ENCODE measurements at places on chromosomes 4 and X.

- DNase-seq: no peak
Measured at GRCh38 chr4:165992283-165992682, 119.2 kb downstream of the TLL1 start.

DNA sequence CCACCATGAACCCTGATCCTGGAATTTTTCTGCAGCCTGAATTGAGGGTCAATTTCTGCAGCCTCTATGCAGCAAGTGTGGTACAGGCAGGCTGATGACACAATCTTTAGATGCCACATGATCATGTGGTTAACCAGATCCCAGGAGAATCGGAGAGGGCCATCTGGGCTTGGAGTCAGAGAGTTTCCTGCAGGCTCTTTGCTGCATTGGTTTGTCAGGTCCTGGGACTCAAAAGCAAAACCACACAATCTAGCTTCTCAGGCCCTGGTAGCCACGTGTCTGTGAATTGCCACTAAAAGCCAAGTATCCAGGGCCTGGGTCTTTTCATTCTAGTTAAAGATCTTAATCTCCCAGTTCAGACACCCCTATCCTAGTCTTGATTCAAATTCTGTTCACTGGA, 464.5 kb downstream of the BCOR start:
- DNase-seq: no peak

DNA sequence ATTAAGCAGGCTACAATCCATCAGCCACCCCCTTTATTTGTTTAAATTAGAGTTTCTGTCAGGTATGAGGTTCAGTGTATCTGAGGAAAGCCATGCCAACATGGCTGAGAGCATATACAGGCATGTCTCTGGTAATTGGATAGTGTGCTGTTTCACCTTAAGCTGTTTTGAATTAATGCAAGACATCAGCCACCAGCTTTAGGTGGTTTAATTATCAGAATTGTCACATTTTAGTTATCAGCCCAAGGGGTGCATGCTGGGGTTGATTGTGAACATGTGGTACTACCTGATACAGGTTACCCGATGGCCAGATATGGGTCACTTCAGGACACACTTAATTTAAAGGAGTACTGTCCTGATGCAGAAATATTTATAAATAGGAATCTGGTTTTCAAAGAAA, 353.2 kb upstream of the TENM3 start:
- DNase-seq: no peak

GRCh38 chr4:93828332-93828994, at the start of gene ATOH1:
TSS of gene ATOH1 (plus strand) at chr4:93828753. CDS start at chr4:93828927, 174 bp downstream.
- no peak for DNase-seq

DNA sequence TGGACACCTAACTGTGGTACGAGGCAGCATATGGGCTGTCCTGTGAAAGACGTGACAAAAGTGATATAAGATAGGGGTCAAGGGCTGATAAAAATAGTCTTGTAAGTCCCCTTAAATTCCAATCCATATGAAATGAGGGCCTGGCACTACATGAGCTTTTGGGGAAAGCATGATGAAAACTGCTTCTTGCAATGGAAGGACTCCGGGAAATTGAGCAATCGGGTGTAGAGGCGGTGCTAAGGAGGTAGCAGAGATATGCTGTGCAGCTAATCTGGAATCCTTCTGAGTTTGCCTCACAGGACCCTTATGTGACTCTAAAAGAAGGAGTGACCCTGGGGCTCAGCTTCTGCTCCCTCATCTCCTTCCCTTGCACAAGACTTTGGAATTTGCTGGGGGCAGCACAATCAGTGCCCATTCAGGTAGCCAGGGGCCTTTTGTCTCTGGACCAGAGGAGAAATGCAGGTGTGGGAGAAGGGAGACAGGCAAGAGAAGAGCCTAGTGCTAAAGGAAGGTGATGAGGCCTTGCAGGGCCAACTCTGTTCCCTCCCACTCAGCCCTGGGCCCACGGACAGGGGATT, 12.8 kb downstream of the CLDN2 start:
- no peak for DNase-seq

DNA sequence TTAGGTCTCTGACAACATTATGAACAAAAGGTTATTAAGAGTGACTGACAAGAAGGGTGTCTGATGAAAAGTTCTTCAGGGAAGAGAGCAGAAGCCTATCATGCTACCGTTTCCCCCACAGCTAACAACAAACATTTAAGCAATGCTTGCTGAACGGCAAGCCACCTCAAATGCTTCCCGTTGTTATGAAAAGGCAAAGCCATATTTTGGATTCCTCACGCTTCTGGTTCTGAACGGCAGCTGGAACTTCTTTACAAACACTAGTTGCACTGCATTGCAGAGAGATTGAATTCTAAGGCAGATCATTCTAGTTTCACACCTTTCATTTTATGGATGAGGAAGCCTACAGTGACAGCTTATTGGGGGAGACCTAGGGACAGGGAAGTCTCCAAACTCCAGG, 48.6 kb upstream of the NAP1L5 start:
- DNase-seq: no peak

DNA sequence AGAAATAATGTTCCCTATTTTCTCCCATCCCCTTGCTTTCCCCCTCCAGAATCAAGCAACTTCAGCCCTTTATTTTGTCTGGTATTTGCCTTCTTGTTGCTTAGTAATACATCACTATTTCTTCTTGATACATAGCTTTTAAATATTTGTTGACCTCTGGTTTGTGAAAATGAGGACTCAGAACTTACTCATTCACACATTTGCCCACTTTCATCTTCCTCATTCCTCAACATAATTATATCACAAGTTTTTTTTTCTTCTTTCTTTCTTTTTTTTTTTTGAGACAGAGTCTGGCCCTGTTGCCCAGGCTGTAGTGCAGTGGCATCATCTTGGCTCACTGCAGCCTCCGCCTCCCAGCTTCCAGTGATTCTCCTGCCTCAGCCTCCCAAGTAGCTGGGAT, 28.9 kb upstream of the NDUFC1 start:
- no peak for DNase-seq

- no peak for DNase-seq
Measured at GRCh38 chr4:140903522-140904475, 147.6 kb upstream of the TBC1D9 start.

GRCh38 chrX:106955004-106955772, 35.0 kb downstream of the CLDN2 start:
- no peak for DNase-seq

- DNase-seq: no peak
Measured at GRCh38 chrX:135931644-135932487, 38.4 kb downstream of the SAGE1 start.

GRCh38 chr4:3335385-3335784, 42.6 kb downstream of the RGS12 start:
- DNase-seq: no peak

- no peak for DNase-seq
Measured at GRCh38 chr4:75370576-75370975, 143.6 kb downstream of the RCHY1 start.

DNA sequence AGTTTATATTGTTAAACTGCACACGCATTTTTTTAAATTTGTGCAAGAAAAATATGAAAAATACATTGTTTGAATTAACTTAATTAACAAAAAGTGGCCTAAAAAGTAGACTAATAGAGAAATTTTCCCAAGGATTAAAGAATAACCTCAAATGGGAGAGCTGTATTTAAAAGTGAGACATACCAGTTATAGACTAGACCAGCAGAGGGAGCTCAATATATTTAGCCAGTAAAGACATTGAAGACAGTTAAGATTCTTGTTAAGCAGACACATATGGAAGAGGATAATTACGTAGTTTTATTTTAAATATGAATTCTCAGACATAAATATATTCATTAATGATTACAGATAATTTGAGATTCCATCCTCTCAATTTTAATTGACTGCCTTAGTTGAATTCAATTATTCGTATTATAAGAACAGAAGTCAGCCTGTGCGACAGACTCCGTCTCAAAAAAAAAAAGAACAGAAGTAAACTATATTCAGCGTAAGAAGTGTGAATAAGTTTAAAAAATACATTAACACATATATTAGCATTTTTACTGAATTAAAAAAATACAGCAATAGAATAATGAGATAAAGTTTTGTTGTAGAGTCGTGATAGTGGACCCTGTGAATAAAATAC, 64.8 kb downstream of the GLRA3 start:
- no peak for DNase-seq

- DNase-seq: no peak
Measured at GRCh38 chr4:78395642-78396041, 155.9 kb upstream of the ANXA3 start.

- DNase-seq: no peak
Measured at GRCh38 chr4:154001193-154001592, 212.3 kb upstream of the SFRP2 start.

DNA sequence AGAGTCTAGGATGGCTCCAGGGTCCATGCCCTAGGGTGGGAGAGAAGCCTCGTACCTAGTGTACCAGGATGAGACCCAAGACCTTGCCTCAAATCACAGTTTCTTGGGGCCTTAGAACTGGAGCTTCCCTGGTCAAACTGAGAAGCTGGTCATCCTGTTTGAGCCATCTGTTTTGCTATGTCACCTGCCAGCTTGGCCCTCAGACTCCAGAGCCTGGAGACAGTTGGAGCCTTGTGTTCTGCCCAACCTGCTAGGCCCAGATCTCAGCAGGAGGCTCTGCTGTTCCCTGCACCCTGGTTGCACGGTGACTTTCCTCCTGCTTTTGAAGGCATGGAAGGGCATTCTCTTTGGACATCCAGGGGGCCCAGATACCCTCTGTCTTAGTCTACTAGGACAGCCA, 206.3 kb upstream of the ATP6AP2 start:
- no peak for DNase-seq

DNA sequence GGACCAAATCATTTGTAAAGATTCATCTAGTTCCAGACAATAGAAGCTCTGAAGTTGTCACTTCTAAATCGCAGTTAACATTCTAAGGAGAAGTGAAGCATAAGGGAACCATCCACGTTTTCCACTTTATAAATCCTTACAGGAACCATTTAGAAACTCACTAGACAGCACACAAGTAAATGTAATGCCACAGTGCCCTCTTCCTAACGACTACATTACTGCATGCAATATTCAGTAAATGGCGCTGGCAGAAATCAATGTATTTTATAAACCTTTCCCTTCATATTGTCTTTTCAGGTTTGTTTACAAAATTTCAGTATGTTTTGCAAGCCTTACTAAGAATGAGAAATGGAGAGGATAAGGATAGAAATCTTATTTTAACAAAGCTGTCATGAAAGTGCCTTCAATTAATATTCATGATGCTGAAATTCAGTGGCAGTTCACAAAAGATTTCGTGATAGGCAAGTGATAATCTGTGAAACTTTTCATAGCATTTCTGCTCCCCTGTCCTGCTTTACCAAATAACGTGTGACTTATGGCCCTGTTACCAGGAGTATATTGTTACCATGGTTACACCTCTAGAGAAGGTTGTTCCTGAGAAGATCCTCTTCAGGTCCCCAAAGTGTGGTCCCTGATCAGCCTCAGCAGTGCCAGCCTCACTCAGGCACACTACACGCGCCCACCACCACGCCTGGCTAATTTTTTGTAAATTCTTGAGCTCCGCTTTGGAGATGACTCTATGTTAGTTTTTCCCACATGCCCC, 54.2 kb downstream of the TMA16 start:
- no peak for DNase-seq

DNA sequence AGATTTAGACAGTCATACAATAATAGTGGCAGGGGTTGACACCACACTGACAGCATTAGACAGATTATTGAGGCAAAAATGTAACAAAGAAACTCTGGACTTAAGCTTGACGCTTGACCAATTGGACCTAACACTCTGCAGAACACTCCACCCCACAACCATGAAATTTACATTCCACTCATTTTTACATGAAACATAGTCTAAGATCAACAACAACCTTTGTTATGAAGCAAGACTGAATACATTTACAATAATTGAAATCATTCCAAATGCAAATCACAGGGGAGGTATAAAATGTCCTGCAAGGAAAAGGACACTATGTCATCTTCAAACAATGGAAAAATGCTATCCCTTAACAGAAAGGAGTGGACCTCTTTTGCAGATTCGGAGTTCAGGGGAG, 4.9 kb upstream of the UGT2B10 start:
- no peak for DNase-seq

DNA sequence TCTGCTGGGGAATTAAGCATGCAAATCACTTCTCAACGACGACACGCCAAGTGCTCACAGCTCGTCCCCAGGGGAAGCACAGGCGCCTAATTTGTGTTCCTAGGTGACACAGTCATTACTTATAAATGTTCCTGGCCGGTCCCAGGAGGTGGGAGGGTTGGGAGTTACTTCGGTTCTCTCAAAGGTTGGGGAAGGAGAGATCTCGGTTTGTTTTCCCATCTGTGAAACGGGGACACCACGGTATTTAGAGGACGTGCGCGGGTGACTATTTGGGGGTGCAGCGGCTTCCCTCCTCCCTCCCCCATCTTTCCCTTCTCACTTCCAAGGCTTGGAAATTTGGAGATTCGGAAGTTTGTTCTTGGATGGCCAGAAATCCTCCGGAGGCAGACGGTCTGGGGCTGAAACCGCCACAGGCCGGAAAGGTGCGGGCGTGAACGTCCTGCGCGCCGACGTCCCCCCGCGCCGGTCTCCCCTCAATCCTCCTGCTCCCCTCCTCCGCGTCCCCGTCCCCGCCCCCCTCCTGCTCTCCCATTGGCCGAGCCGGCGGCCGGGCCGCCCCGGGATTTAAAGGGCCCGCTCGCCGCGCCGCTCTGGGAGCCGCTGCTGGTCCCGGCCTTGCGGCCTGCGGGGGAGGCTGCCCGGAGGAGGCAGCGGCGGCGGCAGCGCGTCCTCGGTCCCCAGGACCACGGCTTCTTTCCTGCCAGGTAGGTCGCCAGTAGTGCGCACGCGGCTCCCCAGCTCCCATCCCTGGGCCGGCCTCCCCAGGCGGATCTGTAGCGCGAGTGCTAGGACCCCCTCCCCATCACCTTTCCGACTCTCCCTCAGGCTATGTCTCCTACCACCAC, at the start of gene PORCN:
Gene PORCN, plus strand, starts transcription at position 593 of the 845 bp plus-strand sequence. CDS start 829 bp downstream, outside the sequence.
- peak; percentile 41 for DNase-seq

GRCh38 chrX:79412972-79413371, 45.8 kb upstream of the ITM2A start:
- DNase-seq: no peak

GRCh38 chr4:41678951-41679350, 69.6 kb downstream of the PHOX2B start:
- no peak for DNase-seq

GRCh38 chr4:20095805-20096541, 155.7 kb upstream of the SLIT2 start:
- DNase-seq: no peak

DNA sequence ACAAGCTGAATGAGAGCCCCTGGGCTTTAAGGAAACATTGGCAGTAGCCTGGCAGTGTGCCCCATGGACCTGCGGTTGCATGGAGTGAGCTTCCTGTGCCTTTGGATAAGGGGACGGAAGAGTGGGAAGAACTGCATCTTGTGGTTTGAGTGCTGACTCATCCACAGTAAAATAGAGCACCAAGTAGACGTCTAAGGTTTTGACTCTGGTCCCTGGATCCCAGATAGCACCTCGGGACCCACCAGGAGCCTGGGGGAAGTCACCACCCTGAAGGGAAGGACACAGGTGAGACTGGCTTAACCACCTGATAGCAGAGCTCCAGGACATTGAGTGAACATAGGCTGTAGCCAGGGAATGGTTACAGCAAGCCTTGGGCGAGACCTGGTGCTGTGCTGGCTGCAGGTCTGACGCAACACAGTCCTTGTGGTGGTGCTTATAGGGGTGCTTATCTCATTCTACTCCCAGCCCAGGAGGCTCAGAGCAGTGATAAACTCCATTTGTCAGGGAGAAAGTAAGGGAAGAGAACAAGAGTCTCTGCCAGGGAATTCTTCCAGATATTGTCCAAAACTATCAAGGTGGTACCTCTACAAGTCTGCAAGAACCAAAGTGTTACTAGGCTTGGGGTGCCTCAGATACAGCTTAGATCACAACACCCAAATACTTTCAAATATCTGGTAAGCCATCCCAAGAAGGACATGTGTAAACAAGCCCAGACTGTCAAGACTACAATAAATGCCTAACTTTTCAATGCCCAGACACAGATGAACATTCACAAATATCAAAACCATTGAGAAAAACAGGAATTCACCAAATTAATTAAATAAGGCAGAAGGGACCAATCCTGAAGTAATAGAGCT, 123.6 kb upstream of the TET2 start:
- DNase-seq: no peak
